ENCODE measurements at places on chromosomes 3 and 15.

GRCh38 chr3:9669720-9670432 is 20.6 kb downstream of the MTMR14 start:
- no peak for DNase-seq

GRCh38 chr3:183214277-183214612 is 38.8 kb upstream of the B3GNT5 start:
- DNase-seq = no peak

DNA sequence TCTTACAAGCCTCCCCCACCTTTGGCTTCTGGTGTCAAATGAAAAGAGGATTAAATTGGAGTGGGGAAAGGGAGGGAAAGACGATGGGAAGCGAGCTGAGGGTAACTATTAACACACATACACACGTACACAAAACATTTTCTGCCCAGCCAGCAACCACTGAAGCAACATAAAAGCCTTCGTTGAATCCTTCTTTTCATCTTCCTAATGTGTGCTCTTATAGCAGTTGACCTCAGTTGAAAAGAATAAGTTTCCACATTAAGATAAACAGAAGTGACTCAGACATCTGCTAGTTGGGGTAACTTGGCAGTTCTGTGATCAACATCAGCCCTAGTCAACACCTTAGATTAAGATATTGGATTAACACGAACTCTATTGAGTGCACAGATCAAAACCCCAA is 558.5 kb downstream of the MECOM start:
- no peak for DNase-seq

- no peak for DNase-seq
Measured at GRCh38 chr3:127351775-127352350, 64.0 kb upstream of the PRR20G start.

GRCh38 chr3:110414855-110415254 is 656.8 kb upstream of the NECTIN3 start:
- DNase-seq = no peak

DNA sequence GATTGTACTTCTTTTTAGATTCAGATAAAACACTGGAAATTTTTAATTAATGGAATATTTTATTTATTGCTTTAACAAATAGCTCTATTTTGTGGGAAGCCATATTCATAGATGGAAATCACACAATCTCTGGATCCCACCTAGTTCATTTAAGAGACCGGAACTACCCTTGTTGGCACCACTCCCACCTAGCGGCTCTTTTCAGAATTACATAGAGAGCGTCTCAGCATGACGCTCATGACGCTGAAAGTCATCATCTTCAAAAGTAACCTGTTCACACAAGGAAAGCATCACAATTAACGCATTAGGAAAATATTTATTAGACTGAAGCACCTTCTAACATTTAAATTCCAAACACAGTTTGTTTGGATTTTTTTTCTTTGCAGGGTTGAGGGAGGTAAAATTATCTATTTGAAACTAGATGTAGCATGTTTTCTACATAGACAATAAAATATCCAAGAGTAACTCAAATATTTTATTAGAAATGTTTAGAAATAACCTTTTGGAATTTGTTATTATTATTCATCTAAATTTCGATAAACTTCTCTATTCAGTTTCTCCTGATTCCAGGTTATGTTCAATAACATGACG is 214.9 kb upstream of the ARRDC4 start:
- no peak for DNase-seq

DNA sequence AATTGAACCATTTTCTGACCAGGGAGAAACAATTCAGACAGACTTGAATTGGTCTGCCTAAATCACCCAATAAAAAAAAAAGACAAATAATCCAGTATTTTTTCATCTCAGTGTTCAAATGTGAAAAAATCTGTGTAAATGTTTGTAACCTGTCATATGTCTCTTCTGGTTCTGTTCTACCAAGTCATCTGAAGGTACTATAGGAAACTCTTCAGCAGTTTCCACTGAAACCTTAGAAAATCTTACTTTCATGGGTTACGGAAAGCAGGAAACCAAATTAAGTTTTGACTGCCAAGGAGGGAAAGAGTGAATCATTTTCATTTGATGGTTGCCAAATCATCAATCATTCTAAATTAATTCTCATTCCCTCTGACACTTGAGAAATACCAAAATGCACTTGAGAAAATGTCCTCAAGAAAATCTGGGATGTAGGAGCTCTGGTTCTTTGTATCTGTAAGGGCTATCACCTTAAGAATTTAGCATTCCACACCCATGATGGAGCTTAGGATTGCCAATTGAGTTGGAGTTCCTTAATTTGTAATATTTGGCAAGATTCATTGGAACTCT is 278.2 kb upstream of the KCNH8 start:
- no peak for DNase-seq

DNA sequence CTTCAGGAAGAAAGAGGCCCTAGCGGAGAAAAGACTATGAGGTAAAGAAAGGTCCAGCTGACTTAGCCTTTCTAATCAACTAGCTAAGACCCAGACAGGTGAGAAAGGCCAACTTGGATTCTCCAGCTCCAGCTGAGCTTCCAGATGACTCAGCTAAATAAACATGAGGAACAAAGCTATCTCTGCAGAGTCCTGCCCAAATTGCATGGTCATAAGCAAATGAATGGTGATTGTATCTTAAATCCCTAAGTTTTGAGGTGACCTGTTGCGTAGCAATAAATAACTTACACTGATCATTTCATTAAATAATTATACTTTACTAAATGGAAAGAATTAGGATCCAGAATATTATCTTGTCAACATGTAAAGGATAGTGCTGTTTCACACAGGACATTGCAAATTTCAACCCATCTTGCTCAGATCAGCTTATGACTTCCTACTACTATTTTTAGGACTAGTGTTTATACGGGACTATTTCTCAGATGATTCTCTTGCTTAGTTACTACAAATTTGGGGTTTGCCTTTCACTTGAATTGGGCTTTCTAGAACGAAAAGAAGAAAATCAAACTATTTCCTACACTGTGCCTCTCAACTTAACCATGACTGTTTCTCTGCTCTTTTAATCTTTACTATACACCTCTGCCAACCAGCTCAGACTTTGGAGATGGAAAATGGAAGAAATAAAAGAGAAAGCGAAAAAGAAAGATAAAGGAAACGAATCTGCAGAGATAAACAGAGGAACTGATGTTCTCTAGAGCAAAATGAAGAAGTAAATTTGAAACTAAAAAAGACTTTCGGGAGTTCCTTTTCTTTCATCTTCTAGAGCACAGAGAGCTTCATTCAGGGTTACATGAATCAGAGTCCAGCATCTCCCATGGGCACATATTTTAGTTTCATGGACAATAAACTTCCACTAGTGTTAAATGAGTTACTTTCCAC is 6.6 kb upstream of the ADGRG7 start:
- DNase-seq = no peak

GRCh38 chr15:68646156-68646555 is 67.4 kb downstream of the CORO2B start:
- peak; percentile 13 for DNase-seq

DNA sequence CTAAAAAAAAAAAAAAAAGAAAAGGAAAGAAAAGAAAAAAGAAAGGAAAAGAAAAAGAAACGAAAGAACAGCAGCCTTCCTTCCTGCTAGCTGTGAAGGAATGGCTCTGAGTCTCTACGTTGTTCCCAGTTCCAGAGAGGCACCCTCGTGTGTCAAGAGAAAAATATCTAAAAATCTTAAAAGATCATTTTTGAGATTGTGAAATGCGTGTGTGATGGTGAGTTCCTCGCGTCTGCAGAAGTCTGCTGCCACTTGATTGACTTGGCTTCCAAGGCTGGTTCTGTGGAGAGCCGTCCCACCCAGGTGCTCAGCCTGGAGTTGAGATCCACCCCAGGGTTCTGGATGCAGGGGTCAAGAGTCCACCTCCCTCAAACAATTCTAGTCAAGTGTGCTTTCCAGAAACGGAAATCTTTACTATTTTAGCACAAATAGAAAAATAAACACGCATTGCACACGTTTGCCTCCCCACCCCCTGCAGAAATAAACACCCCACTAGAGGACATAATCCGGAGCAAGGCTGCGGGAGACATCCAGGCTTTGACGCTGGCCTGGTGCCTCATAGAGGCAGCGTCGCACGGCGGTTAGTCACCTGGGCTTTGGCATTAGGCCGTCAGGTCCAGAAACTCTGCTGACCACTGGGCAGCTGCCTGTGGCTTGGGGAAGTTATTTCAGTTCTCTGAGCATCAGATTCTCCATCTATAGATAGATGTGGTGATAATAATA is 265.4 kb downstream of the FAM43A start:
- no peak for DNase-seq

DNA sequence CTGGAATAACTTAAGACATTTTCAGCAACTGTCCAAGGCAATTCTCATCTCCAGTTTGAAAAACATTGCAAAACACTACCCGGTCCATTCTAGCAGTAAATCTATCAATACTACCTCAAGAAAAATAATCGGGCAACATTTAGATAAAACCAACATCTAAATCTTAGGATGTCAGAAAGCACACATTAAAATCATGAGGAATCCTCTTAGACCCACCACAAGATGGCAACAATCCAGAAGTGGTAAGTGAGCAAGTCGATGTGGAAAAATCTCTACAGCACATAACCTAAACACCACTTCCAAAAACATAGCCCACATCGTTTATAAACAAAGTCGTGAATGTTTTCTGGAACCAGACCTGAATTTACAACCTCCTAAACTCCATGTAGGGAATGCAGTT is 5.7 kb downstream of the PLCH1 start:
- peak; percentile 8 for DNase-seq

GRCh38 chr3:101719604-101720185 is 4.7 kb upstream of the CEP97 start:
- no peak for DNase-seq

GRCh38 chr3:195609229-195609628 is 25.5 kb upstream of the APOD start:
- DNase-seq = no peak

All from NCI-H446 (cell line).